ENCODE measurements at places on chromosomes 5 and 9.

DNA sequence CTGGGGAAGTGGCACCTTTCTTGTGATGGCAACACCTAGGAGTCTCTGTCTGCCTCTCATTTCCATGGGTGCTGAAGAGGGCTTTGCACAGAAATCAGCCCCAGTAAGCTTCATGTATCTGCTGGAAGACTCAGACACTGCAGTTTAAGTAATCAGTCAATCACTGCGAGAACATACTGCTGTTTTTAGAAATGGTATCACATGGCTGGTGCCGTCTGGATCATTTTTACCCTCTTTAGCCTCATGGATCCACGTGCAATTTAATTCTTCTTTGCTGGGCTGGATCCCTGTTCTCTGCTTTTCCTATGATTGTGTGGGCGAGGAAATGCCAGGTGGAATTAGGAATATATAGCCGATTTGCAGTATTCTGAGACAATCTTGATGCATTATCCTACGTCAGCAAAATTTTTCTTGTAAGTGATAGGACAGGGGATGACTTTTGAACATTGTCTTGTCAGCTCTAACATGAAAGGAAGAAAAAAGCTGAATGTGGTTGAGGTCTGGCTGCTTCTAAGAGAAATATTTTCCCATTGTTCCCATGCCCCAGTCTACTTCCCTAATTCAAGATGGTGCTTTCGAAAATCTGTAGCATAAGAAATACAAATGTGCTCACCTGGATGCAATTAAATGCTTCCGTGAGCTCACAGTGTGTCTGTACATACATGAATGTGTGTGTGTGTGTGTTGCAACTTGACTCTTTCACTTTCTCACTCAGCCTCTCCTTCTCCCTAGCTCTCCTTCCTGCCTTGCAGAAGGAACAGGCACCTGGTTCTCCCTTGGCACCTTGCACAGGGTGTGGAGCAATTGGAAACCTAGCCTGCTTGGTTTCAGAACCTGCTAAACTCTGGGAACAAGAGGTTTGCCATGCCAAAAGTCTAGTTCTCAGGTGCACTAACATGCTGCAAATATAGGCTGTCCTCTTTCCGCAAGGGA is 281.6 kb downstream of the NTRK2 start:
- DNase-seq, result no peak

DNA sequence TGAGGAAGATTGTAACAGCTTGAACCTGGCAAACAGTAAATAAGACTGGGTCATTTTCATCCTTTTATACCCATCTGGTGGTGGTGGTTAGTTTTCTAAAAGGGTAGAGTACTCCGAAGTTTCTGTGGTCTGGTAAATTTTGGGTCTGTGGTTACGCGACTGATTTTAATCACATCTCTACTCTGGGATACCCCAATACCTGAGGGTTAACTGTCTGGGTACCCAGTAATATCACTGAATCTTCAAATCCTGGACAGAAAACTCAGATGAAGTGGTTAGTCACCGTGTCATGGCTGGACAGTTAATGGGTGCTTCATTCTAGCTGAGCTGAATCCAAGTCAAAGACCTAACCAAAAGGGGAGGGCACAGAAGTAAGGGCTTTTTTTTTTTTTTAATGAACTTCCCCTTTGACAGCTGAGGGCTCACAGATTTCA is 474.2 kb downstream of the GADD45G start:
- DNase-seq, result no peak

GRCh38 chr9:133109931-133110650 is 10.9 kb downstream of the RALGDS start:
- no peak for DNase-seq

- no peak for DNase-seq
These were observed 16.7 kb upstream of the IL13 start for GRCh38 chr5:132641241-132641723.
